Epithelial cell of prostate (primary cell): ENCODE measurements at places on chromosomes 5 and 9.
A peak's percentile ranks its signal among the peaks of the same experiment; 100 is the strongest.

DNA sequence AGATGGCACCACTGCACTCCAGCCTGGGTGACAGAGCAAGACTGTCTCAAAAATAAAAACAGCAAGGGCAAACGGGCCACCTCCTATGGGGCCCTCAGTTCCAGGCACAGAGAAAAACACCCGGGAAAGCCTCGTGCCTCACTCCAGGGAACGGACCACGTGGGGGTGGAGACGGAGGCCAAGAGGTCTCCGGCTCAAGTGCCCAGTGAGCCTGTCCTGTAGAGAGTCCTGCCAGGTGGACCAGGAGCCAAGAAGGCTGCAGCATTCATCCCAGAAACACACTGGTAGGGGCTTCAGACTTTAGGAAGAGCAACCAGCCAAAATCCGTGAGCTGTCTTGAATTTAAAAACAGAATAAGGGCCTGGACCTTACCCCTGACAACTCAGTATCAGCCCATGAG is 63.8 kb downstream of the C5orf15 start:
- DNase-seq = no peak

DNA sequence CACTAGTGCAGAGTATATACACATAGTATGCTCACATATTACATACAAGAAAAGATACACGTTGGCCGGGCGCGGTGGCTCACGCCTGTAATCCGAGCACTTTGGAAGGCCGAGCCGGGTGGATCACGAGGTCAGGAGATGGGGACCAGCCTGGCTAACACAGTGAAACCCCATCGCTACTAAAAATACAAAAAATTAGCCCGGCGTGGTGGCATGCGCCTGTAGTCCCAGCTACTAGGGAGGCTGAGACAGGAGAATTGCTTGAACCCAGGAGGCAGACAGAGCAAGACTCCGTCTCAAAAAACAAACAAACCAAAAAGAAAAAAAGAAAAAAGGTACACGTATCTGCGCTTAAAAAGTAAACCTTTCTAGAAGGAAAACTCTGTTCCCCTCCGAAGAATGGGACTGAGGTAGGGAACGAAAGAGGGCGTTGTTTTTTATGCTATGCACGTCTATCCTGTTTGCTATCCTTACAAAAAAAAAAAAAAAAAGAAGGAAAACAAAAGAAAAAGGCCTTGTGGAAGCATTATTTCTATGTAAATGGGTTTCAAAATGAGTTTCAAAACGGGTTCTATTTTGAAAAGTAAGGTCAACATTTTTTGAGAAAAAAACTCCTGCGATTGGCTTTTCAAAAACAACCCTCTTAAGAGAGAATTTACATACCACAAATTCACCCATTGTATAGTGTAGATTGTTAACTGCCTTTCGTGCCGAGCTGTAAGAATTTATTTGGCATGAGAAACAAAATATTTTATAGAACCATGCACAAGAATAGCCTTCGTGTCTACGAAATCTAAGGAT is 1.2 kb downstream of the AK3 start:
- DNase-seq = no peak

GRCh38 chr9:137833721-137834613 is 43.6 kb upstream of the CACNA1B start:
- DNase-seq = no peak

DNA sequence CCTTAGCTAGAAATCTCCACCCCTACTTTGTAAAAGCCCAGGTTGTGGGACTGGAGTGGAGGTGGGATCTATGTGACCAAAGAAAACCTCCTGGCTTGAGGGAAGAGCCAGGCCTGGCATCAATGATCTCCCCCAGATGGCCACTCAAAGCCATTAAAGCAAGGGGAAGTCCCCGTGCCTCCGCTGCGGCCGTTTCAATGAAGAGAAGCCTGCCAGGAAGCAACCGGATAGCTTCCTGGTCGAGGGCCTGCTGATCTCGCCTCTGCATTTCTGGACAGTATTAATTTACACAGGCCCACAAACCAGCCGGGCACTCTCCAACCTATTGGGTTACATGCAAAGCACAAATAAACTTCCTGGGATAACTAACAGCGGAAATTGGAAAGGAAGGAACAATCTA is 160.5 kb upstream of the MSX2 start:
- no peak for DNase-seq

DNA sequence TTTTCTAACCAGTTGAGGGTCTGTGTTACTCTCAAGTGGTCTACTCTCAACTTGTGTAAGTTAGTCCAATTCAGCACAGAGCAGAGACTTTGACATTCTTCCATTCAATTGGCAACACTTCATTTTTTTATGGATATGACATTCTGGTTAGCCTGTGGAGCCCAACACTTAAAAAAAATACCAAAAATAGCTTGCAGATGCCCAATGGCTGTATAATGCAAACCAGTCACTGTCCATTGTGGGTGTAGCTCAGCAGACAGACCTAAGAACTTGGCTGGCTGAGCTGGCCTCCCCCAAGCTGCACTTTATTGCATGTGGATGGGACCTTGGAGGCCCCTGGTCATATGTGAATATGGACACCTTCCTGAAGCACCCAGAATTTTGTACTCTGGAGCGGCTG is 103.2 kb downstream of the DPYSL3 start:
- DNase-seq = no peak

- no peak for DNase-seq
Observed at GRCh38 chr5:147782110-147783028, at the start of gene JAKMIP2. Gene JAKMIP2, minus strand, starts transcription at chr5:147782728. Its CDS starts 110,922 bp downstream, at chr5:147671806.

- no peak for DNase-seq
Observed at GRCh38 chr5:129973716-129974426, 69.6 kb downstream of the CHSY3 start.

DNA sequence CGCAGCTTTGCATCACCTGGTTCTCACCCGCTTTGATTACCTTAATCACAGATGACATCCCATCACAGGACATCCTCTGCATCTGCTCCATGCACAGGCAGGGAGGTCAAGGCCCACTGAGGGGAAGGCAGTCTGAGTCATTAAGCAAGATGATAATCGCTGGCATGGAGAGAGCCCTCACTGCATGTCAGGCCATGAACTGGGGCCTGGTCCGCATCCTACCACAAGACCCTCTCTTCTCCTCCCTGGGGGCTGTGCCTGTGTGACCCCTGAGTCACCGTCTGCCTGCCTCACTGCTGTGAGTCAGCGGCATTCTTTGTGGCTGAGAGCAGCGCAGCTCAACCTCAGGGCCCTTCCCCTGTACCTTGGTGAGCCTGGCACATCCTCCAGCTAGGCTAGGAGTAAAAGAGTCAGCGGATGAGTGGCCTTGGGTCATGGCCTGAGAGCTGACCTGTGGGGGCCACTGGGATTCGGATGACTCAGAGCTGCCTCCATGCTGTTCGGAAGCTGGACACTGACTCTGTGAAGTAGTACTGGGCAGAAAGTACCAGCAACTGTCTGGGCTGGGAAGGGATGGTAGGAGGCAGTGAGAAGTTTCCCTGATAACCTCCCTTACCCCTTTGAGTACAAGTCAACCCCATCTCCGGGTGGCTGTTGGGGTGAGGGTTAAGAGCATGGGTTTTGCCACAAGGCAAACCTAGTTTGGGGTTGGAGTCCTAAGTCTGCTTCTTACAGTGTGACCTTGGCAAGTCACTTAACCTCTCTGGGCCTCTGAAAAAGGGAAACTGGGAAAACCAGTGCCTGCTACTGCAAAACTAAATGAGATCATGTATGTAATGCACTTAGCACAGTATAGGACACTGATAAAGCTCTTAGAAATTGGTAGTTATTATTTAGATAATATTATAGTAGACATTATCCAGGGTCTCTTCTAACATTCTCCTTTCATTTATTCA is 14.6 kb upstream of the ARSI start:
- peak; percentile 73 for DNase-seq

DNA sequence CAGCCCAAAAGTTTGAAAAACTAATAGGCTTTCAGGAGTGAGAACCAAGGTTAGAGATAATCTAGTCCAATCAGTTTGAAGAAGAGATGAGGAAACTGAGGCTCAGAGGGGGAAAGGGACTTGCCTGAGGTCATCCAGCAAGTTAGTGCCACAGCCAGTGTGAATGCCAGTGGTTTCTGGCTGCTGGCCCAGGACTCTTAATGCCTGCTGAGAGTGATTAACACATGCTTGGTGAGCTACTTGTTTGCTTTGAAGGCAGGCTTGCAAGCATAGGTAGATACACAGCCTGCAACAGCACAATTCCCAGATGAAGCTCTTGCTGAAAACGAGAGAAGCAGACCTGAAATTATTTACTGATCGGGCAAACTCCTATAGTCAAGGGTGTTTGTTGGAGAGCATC is 591.6 kb upstream of the SGCD start:
- DNase-seq = peak; percentile 8

- no peak for DNase-seq
Observed at GRCh38 chr5:65102371-65102975, 333.7 kb downstream of the CWC27 start.

DNA sequence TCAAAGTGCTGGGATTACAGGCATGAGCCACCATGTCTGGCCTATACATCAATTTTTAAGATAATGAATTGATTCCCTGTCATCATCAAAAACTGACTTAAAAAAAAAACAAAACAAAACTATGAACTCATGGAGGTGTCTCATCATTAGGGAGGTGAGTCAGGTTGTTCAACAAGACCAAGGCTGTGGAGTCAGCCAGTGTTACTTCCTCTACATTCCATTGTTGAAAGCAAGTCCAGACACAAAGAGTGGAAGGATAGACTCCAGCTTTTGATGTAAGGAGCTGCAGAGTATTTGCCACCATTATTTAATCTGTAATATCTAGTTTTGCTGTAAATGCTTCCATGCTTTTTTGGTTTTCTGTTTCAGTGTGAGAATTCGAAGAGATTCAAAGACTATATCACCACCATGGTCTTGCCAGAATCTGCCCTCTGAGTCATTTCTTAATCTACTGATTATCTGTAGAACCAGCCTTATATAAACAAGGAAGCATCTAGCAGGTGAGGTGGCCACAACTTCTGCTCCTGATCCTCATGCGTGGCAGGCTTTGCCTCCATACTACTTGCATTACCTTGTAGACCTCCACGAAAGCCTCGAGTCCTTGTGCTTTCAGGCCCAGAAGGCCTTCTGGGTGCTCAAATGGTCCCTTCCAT is 156.1 kb downstream of the FGF1 start:
- DNase-seq = peak; percentile 96

GRCh38 chr9:81814794-81815464 is 113.3 kb upstream of the SPATA31D4 start:
- no peak for DNase-seq

- DNase-seq = no peak
Observed at GRCh38 chr5:96973532-96974401, 37.9 kb downstream of the LNPEP start.

GRCh38 chr9:132806306-132806705 is 71.8 kb downstream of the AK8 start:
- DNase-seq = no peak

DNA sequence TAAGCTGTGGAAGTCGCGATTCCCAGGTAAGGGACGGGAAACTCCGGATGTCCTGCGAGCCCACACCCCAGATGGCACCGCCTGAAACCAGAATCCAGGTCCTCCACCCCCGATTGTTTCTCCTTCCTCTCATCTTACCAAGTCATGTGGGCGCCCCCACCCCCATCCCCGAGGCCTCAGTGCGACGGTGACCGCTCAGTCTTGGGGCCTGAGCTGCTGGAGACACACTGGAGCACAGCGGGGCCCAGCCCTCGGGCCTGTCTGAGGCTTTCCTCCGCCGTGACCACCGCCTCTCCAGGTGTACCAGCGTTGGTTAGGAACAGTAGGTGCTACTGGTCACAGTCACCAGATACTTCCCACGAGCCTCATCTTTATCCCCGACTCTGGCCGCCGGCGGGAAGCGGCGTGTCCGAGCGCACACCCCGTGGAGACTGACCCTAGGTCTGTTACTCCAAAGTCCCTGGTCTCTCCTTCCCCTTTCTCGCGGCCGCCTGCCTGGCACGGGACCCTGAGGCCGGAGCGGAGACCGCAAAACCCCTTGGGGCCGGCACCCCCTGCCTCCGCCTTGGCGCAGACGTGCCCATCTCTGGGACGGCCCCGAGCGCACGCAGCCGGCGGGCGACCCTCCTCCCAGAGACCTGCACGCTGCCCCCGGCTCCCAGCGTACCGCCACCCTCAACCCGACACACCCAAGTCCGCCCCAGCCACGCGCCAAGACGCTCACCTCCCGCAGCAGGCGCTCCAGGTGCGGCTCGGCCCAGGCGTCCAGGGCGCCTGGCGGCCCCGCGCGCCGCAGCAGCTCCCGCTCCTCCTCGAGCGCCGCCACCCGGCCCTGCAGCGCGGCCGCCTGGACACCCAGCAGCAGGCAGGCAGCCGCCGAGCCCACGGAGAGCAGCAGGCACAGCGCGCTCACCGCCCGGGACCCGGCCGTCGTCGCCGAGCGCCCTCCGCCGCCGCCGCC is 733 bp downstream of the COL23A1 start:
- DNase-seq = no peak

- DNase-seq = no peak
Observed at GRCh38 chr5:31471040-31471439, 60.9 kb downstream of the DROSHA start.

GRCh38 chr9:97501177-97501971 is at the start of gene TMOD1:
Gene TMOD1, plus strand, starts transcription at chr9:97501666. Its CDS starts 22,523 bp downstream, at chr9:97524189.
- no peak for DNase-seq

DNA sequence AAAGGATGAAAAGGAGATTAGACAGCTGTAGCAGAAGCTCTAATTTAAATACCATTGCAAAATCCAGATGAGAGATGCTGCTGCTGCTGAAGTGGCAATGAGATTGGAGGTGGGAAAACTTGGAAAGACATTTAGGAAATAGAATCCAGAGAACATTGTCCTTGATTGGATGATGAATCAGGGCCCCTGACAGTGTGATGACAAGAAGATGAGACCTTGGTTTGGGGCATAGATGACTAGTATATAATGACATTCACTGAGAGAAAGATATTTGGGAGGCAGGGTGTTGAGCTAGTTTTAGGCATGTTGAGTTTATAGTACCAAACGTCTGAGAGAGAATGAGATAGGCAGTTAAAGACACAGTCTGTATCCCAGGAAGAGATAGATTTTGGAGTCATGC is 311.5 kb upstream of the MPDZ start:
- DNase-seq = no peak

- peak; percentile 40 for DNase-seq
Observed at GRCh38 chr9:131747352-131747751, 7.5 kb upstream of the RAPGEF1 start.

GRCh38 chr9:5743109-5743508 is 89.8 kb downstream of the ERMP1 start:
- no peak for DNase-seq

- DNase-seq = no peak
Observed at GRCh38 chr9:34384368-34385165, 7.9 kb upstream of the MYORG start.

- DNase-seq = peak; percentile 96
Observed at GRCh38 chr9:108549184-108549583, 306.6 kb downstream of the ACTL7B start.

DNA sequence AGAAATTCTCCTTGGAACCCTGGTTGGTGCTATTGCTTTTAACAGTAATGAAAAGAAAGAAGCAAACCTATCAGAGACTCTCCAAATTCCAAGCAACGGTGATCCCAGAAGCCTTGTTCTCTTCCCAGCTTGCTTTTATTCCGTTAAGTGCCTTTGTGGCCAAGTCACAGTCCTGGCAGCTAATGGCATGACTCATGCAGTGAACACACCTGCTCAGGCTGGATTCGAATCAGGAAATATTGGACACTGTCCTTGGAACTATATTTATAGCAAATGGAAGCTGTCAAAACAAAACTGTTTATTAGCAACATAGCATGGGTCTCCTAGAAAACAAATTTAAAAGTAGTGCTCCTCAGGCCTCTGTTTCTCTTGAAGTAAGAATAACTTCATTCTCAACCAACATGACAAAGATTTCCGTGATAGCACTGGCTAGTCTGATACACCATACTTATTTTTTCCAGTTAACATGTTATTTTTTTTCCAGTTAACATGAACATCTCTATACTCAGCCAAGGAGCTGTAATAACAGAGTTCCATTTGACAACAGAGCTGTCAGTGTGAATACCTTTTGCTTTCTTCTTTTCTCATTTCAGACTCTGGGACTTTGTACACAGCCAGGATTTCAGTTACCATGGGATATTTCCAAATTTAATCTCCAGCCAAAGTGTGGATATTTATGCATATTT is 502.4 kb downstream of the GADD45G start:
- no peak for DNase-seq
